ENCODE measurements at places on chromosomes 6 and 20.

GRCh38 chr20:1060985-1061384 is 57.4 kb upstream of the PSMF1 start:
- no peak for DNase-seq

DNA sequence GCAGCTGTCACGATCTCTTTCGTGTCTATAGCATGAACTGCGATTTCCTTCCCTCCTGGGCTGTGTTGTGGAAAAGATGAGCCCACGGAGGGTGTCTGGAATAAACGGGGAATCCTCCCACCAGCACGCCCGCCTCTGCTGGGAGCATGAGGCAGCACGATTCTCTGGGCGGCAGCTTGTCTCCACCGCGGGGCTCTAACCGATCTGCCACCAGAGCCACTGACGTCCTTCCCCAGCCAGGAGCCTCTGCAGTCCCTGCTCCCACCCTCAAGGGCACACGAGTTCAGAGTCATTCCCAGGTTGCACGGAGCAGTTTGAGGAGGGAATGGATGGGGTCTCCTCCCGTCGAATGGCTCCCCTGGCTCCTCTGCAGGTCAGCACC is 197.6 kb downstream of the DLL1 start:
- no peak for DNase-seq

GRCh38 chr6:107435798-107436197 is 23.6 kb downstream of the PDSS2 start:
- no peak for DNase-seq

- DNase-seq: no peak
Measured at GRCh38 chr6:73290435-73290834, 27.4 kb upstream of the KHDC1 start.

DNA sequence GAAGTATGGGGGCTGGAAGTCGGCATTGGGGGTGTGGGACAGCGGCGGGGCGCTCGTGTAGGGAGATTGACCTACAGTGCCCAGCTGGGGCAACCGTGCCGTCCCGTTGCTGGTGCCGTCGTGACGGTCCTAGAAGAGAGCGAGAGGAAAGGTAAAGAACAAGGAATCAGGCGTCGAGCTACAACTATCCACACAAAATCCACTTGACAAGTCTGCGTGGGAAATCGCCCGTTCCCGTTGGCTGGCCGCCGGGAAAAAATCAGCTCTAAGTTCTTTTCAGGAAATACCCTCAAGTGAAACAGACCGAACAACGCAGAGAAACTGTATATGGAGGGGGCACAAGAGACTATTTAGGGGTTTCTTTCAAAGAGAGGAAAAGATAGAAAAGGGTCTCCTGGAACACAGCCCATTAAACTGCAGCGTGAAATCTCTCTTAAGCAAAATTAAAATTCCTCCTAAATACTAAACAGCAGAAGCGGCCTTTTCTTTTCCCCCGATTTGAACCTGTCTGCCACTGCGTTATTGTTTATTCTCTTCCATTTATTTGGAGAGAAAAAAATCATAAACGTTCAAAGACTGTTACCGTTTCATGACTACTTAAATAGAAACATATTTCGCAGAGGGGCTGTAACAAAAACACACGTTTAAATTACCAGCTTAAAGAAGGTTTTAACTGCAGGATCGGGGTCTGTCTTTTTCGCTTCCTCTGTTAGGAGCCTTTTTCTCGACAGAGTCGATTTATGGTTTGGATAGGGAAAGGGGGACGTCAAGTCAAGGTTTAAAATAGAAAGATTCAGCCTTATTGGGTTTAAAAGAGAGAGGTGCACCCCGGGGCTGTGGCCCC is 4.4 kb downstream of the TFAP2A start:
- DNase-seq: no peak

- DNase-seq: no peak
Measured at GRCh38 chr6:37628611-37629320, 68.9 kb downstream of the MDGA1 start.

DNA sequence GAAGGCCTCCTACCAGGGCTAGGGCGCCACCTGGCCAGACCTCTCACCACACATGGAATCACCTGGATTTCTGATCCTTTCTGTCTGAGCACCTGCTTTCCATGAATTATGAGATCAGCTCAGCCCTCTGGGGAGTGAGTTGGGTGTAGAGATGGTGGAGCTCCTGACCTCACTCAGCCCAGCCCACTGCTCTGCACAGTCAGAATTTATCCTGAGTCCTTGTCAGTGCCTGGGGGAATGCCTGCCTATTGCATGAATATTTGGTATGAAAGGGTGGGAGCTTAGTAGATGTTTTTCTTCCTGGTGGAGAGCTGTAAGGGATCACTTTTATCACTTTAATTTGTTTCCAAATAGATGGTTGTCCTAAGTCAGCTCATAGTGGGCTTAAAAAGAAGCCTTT is 47.5 kb downstream of the DTD1 start:
- DNase-seq: no peak

- DNase-seq: no peak
Measured at GRCh38 chr20:48278961-48279481, 493.7 kb upstream of the SULF2 start.

DNA sequence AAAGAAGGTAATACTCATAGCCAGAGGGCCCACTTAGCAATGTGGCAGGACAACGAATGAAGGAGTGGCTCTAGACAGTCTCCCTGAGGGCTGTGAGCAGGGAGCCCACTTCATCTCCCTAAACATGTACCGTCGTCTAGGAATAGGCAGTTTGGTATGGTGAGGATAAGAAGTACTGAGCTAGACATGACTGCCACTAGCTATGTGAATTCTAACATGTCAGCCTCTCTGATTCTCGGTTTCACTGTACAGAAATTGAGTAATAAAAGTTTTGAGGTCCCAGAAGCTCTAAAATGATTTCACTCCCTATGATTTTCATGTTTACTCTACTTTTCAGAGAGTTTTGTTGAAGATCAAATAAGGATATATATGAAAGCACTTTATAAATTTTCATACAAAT is 107.1 kb downstream of the AHI1 start:
- DNase-seq: no peak

GRCh38 chr6:5501837-5502236 is 240.5 kb downstream of the FARS2 start:
- no peak for DNase-seq

DNA sequence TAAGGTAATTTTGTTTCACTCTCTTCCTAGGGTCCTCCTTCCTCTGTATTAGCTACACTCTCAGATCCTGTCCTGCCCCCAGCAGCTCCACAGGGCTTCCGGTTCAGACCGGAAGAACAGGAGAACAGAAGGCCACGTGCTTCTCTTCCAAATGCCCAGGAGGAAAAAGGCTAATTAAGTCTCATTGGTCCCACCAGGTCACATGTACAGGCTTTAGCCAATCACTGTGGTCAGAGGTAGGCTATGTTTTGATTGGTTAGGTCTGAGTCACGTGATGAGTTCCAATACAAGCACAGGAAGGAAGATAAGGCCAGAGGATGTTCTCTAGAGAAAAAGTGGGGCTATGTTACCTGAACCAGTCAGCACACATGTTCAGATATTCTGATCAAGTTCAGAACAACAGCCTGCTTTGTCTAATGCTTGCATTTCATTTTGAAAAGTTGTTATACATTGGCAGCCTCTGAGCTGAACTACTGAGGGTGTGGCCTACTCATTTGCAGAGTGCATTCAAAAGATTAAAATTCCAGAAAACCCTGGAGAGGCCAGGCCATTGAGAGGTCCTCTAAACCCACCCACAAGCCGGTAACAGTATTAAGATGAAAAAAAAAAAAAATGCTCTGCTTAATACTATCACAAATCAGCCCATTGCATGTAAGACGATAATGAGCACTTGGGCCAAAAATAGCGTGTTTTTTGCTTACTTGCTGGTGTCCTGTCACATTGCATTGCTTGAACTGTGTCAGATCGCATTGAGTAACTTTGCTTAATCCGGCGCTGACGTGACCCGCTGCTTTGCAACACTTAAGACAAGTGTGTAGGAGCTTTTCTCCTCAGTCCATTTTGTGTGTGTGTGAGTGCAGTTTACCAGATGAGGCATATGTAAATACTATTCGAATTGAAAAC is 170.3 kb downstream of the TSHZ2 start:
- no peak for DNase-seq

GRCh38 chr6:159879856-159880255 is 10.9 kb upstream of the MAS1 start:
- no peak for DNase-seq

DNA sequence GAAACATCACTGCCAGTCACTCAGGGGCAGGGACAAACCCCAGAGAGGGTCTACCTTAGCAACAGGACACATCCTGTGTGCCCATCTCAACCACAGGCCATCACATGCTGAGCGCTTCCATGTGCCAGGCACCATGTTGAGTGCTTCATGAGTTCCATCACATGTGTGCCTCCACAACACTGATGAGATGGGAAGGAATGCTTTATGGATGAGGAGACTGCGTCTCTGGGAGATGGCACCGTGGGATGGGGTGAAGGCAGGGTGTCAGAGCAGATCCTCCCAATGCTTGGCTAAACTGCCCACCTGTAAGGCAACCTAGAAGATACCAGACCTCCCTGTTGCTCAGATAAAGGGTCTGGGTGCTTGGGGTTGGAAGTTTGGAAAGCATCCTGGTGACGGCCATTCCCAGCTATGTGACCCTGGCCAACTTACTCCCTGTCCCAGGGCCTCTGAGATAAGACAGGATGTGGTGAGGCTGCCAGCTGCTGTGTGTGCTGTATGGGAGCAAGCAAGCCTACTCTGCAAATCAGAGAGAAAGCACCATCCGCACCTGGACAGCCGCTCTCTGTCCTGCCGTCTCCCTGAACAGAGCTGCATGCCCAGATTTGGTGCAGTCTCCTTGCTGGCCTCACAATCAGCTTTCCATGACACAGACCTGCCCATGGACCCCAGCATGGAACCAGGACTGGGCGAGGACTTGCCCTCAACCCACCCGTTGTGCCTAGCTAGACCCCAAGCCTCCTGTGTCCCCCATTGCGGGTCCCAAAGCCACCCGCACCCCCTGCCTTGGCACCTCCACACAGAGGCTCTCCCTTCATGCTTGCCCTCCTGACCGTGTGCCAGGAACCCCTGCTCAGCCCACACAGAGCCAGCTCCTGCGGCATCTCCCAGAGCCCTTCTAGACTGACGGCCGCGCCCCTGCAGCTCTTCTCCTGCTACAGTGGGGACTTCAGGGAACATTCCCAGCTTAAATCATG is 143.7 kb downstream of the SYNDIG1 start:
- no peak for DNase-seq

GRCh38 chr6:149834513-149835481 is 29.4 kb downstream of the LRP11 start:
- DNase-seq: peak; percentile 64

DNA sequence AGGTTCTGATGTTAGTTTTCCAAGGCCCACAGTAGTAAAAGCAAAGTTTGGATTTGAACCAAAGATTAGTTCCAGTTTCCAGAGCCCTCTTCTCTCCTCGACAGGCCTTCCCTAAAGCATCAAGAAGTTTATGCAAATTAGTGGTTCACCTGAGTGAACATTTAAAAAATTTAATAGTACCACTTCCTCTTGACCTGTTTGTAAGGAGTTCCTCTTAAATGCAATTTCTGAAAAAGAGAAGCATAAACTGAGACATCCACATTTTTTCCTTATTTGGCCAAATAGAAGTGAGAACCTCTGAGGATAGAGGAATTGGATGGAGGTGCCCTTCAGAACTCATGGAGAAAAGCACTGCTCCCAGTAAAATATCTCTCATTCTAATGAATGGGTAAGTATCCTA is 1.2 kb upstream of the DSE start:
- no peak for DNase-seq

GRCh38 chr6:163710532-163711470 is 296.3 kb downstream of the QKI start:
- no peak for DNase-seq

- no peak for DNase-seq
Measured at GRCh38 chr20:41185013-41185757, 47.8 kb downstream of the PLCG1 start.

- DNase-seq: no peak
Measured at GRCh38 chr20:53664121-53664520, 70.5 kb upstream of the ZNF217 start.

- no peak for DNase-seq
Measured at GRCh38 chr6:163667372-163668060, 253.0 kb downstream of the QKI start.

DNA sequence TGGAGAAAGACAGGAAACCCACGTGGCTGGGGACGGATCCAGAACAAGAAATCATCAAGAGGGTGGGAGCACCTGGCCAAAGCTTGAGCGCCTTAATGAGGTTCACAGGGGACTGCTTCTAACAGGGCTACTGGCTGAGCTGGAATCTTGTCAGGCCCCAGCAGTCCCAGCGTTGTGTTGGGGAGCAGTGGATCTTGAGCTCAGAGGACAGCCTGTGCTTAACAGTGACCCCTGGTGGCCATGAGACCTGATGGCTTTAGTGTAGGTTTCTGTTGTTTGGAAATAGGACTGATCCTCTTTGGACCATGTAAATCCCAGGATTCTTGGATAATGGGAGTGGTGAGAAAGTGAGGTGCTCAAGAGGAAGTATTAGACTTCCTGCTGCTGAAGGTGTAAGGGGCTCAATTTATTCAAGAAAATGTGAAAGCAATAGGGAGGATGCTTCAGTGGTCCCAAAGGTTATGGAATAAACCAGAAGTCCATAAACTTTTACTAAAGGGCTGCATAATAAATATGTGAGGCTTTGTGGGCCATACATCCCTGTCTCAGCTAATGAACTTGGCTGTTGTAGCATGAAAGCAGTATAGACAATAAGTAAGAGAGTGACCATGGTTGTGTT is 216.2 kb downstream of the NFATC2 start:
- DNase-seq: peak; percentile 28

DNA sequence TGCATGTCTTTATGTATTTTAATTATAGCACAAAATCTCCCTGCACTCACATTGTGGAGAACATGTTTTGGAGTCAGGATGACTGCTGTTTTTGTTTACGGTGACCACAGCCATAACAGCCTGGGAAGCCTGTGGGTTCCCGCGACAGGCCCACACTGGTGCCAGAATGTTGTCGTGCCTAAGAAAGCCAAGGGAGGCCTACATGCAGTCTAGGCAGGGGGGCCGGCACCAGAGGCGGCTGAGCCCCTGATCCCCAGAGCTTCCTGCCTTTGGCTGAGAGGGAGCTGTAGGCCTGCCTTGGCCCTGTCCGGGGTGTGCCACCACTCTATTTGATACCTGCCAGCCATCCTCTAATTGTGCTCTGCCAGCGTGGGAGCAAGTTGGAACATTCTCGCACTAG is 46.7 kb downstream of the TBC1D7 start:
- DNase-seq: no peak
